ENCODE measurements at places on chromosomes 11 and 22.

- DNase-seq = no peak
Measured at GRCh38 chr11:9901943-9902342, 238.1 kb downstream of the SWAP70 start.

GRCh38 chr11:126340960-126341606 is 14.4 kb upstream of the ST3GAL4 start:
- DNase-seq = no peak

- DNase-seq = no peak
Measured at GRCh38 chr22:35978201-35978600, 50.4 kb downstream of the RBFOX2 start.

GRCh38 chr11:61278001-61278470 is 17.1 kb downstream of the VWCE start:
- no peak for DNase-seq

DNA sequence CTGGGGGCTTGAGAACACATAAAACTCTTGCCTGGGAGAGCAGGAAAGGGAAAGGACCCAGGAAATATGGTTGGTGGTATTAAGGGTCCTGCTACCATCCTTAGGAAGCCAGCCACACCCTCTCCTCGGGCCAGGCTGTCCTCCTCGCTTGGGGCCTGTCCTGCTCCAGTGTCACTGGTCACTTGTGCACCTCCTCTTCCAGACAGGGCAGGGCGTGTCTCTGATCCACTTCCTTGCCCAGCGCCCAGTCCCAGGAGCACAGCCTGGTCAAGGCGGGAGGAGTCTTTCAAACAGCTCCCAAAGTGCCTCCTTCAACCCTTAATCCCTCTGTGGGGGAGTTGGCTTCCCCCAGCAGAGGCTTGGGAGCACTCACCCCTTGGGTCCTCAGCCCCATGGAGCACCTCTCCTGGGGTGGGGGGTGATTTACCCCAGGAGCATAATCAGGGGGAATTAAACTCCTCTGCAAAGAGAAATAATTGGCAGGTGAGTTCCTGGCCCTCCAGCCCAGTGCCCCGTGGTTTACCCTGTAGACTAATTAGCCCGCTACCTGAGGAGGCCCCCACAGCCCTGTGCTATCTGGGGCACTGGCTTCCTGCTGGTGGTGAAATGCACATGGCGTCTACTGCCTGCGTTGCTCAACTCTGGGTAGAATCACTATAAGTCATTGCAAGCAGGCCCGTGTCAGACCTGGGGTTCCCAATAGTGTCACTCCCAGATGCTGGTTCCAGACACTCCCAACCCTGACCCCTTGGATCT is 8.0 kb downstream of the TMPRSS6 start:
- no peak for DNase-seq

DNA sequence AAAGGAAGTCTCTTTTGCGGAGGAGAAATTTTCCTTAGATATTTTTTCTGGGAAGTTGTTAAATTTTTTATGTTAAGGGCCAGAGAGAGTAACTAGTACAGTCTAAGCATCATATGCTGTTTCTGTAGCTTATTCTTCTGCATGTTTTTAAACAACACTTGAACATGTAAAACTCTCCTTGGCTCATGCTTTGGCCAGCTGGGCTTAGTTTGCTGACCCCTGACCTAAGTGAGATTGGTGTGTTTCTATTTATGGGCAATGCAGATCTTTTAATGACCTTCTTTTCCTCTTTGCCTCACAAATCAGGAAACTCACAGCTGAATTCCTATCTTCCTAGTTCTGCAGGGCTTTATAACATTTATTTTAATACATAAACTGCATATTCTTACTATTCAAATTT is 942.5 kb downstream of the OPCML start:
- DNase-seq = no peak

- DNase-seq = no peak
Measured at GRCh38 chr11:132898021-132898420, 634.3 kb downstream of the OPCML start.

DNA sequence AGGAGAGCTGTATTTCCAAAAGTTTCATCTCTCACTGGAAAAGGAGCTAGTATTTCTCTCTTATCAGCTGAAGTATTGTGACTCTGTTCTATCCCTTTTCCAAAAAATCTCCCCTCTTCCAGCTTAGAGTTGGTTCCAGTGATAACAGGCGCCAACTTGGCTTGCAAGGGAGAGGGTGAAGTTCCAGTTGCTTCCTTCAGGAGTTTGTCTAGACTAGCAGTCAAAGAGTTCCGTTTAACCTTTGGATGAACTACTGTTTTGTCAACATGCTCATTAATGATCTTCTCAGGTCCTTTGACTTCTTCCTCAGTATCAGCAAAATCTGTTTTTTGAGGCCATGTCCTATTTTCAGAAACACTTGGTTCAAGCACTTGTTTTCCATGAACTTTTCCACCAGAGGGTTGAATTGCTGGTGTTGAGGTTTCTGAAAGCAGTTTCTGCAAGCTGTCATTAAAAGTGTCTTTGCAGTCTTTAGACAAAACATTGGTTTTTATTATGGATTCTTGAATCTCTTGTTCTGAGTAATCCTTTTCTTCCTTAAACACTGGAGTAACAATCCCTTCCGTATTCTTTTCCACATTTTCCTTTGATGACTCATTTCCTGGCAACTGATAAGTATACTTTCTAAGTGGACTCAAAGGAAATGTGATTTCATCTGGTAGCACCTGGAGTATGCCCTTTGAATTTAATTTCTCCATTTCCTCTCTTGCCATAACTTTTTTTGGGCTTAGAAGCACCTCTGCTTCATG is 39.7 kb upstream of the CCDC89 start:
- no peak for DNase-seq

DNA sequence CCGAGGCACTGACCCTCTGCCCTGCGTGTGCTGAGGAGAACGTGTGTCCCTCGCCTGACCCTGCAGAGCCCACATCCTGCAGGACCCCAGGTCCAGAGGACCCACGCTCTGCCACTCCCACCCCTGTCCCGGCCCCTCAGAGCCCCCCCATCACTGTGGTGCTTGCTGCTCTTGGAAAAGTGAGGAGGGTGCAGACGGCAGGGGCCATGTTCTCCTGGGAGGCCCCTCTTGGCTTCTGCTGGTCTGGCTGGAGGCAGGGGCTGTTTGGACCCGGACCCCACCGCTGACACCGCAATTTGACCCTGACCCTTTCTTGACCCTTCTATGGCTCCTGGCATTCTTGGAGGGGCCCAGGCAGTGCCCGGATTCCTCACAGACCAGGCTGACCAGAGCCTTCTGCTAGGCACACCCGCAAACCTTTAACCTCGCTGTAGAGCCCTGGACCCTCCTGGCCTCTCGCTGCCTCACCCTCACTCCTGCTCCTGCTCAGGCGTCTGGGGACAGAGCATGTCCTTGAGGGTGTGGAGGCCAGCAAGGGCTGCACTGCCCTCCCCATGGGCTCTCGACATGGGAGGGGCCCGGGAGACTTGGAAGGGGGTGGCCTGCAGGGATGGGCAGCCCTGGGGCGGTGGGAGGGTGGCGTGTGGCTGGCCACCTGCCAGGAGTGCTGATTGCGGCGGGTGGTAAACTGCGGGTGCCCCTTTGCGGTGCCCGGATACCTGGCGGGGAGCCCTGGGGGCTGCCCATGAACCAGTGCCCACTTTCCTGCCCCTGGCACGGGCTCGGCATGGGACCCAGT is 37.0 kb upstream of the MUC5AC start:
- no peak for DNase-seq

- no peak for DNase-seq
Measured at GRCh38 chr11:1824221-1825038, 10.4 kb upstream of the SYT8 start.

DNA sequence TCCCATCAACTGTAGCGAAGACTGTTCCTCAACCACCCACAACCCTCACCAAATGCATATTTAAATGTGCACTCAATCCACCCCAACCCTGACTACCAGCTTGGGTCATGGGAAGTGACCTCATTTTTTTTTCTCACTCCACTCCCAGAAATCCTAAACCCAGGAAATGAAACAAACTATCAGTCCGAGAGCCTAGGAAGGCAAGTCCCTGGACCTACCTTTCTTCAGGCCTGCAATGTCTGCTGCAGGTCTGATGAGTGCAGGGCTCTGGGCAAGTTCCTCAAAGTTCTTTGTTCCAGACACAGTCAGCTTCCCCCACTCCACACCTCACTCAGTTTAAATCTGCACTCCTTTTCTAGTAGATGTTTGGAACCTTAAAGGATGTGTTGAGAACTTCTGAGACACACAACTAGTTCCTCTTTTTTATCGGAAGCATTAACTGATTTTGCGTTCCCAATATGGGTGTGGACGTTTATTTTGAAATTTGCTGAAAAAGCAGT is at the start of gene MS4A4E:
Gene MS4A4E, minus strand, starts transcription at position 398 of the 500 bp plus-strand sequence. CDS start 13,082 bp downstream, outside the sequence.
- no peak for DNase-seq

GRCh38 chr11:2265854-2266585 is 4.4 kb downstream of the ASCL2 start:
- DNase-seq = no peak

- no peak for DNase-seq
Measured at GRCh38 chr11:108966978-108967377, 302.1 kb downstream of the DDX10 start.

DNA sequence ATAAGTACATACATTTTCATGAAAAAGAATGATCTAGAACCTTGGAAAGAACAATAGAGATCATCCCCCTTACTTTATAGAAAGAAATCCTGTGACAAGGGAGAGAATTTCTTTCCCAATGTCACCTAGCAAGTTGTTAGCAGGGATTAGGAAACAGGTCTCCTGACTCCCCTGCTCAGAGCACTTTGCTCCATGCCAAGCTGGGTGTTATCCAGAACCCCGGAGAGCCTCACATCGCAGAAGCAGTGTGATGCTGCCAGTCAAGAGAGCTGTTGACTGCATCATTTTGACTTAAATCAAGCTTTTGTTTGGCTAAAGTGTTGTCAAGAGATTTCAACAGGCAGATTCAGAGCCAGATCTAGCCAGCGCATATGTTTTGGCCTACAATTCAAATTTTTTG is 3.6 kb upstream of the RRAS2 start:
- DNase-seq = no peak
